Esophagus squamous epithelium (tissue), 5 donors: ENCODE measurements at places on chromosomes 3 and 15.

- DNase-seq, result no peak
Measured at GRCh38 chr3:169147238-169148008, 516.1 kb downstream of the MECOM start.

DNA sequence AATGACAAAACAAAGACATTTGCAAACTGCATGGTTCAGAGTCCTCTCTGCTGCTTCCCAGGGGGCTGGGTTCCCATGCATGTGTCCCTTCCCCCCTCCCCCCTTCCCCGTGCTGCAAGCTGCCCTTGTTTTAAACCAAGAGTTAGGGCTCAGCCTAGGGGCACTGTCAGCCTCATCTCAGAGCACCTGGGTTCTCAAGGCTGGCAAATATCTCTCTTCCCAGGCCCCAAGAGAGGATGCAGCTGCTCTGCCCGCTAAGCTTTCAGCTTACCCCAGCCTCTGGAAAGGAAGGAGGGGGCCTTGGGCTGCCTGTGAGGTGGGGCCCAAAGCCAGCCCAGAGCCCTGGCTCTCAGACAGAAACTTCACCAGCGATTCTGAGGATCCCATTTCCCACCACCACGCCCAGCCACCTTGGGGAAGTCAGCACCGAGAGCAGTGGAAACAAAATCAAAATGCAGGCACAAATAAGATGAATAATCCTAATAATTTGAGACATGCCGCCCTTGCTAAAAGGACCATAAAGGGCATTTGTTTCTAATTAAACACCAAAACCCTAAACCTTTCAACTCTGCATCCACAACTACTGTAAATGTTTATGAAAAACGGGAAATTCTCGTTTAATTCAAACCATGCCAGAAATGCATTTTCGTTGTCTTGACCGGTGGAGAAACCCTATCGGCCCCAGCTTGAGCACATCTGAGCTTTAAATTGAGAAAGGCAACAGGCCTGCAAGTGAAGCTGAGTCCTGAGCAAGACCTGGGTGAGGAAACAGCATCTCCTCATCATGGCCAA lies 67.7 kb upstream of the WNT5A start:
- DNase-seq, result no peak

DNA sequence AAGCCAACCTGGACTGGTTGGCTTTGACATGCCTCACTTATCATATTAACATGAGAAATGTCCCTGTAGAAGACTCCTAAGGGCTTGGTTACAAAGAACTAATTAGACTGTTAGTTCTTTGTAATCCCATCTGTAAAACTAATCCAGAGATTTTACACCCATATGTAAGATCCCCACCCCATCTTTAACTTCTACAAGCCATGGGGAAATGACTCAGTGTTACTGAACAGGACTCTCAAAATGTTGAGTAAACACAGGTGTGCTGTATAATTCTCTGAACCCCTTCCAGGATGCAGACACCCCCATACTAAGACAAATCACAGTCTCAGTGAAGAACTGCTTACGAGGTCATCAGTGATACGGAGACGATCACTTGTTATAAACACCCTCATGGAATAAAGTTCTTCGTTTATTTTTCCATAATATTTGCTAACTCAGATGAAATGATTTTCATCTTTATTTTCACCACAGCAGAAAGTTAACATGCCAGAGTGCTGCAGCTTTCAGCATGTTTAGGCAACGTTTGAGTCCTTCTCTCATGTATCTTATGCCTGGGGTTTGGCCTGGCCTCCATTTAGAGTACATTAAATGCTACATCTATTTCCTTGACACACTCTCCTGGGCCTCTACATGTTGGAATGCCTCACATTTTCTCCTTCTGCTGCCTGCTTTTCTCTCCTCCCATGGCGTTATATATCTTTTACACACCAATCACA lies 55.3 kb upstream of the LEKR1 start:
- no peak for DNase-seq

DNA sequence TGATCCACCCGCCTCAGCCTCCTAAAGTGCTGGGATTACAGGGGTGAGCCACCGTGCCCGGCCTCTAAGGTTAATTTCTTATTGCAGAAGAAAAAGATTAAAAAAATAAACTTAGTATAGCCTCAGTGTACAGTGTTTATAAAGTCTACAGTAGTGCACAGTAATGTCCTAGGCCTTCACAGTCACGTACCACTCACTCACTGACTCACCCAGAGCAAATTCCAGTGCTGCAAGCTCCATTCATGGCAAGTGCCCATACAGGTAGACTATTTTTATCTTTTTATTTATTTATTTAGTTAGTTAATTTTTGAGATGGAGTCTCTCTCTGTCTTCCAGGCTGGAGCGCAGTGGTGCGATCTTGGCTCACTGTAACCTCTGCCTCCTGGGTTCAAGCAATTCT lies 3.2 kb upstream of the FLNB start:
- DNase-seq, result no peak

- no peak for DNase-seq
Measured at GRCh38 chr3:15679306-15679705, 77.8 kb downstream of the BTD start.

DNA sequence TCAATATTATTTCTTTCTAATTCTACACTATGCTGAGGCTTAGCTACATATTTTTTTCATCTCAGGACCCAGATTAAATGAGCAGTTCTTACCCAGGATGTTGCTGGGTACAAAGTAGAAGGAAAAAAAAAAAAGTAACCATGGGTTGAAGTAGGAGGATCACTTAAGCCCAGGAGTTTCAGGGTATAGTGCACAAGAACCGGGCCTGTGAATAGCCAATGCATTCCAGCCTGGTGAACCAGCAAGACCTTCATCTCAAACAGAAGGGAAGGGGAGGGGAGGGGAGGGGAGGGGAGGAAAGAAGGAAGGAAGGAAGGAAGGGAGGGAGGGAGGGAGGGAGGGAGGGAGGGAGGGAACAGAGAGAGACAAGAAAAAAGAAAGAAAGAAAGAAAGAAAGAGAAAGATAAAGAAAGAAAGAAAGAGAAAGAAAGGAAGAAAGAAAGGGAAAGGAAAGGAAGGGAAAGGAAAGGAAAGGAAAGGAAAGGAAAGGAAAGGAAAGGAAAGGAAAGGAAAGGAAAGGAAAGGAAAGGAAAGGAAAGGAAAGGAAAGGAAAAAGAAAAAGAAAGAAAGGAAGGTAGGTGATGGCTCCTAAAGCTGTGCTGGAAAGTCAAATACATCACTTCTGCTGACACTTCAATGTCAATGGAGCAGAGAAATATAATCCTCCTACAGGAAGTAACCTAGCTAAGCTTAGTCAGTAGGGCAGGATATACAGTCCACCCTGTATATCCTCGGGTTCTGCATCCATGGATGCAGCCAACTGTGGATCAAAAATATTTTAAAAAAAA lies 206.8 kb upstream of the TGFBR2 start:
- DNase-seq, result no peak

DNA sequence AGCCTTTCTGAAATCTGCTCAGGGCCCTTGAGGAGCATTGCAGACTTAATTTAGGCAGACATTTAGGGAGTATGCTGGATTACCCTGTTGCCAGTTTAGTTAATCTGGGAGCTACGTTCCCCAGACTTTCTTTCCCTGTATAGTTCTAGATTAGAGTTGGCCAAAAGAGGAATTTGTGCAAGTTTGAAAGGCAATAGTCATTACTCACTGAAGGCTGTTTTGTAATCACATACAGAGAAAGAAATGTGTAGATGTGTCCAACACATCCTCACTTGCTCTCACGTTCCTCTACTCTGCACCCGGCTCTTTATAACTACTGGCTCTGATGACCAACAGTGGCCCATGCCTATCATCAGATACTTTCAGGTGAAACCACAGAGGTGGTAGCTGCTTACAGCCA lies 24.2 kb downstream of the MASP1 start:
- no peak for DNase-seq
